ENCODE measurements at places on chromosomes 5 and 9.

GRCh38 chr5:6448622-6449464 is at the start of gene UBE2QL1:
TSS of gene UBE2QL1 (plus strand) at chr5:6448859. CDS start at chr5:6448894, 35 bp downstream.
- peak; percentile 69 for DNase-seq

DNA sequence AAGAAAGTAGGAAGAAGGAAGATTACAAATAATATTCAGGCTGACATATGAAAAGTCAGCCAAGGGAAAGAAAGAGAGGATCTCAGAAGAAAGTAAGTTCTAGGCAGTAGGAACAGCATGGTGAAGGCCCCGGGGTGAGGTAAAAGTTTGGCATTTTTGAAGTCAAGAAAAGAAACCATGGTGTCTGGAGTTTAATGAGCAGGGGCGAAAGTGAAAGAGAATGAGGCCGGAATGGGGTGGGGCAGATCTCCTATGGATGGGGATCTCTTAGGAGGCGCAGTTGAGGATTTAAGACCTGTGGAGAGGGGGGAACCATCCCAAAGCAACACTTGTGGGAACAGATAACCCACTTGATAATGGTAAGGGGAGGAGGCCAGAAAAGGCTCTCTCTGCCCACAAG is 42.3 kb upstream of the SMAD5 start:
- no peak for DNase-seq

GRCh38 chr9:93105620-93106019 is 9.6 kb downstream of the CARD19 start:
- no peak for DNase-seq

DNA sequence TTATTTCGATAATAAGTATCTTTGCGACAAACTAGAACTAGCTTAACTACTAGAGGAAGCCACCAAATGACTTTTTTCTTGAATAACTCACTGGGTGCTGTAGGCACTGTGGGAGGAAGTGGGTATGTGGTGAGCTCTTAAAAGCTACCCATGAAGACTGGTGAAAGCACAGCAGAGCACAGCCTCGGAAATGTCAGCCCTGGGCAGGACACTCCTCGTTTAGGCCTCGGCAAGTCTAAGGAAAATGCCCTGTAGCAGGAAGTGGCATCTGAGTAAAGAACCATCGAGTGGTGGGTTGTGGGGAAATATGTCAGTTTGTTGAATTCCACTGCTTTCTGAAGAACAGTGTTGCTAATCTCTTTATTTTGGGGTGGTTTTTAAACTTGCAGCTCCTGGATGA is 44.0 kb upstream of the NCS1 start:
- DNase-seq: no peak

DNA sequence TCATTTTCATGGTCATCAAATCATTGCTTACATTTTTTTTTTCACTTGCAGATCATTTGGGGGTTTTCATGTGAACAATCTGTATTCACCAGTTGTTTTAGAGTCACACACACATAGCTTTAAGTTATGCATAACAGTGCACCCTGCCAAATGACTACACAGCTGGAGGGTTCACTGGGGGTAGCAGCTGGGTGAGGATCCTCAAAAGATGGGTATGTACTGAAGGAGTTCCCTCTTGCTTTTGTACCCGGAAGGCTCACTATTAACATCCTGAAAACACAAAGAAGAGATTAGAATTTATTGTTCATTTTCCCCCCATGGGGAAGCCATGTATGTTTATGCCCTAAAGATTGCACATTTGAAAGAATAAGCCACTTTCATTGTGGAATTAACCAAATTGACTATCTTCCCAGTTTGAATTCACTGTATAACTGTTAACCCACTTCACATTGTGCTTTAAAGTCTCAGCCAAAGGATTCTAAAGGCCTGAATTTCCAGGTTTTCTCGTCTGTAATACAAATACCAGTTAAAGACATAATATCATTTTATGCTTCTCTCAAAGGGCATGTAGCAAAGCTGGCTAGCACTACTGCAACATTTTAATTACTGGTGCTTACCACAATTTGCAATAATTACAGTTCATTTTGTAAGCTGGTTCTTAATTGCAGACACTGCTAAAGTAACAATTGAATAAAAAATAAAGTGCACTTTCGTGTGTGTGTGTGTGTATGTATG is 466.4 kb upstream of the MEF2C start:
- DNase-seq: no peak

- DNase-seq: no peak
These were observed 23.5 kb upstream of the FOXD1 start for GRCh38 chr5:73472116-73472515.

GRCh38 chr5:102307232-102307631 is 11.1 kb upstream of the SLCO4C1 start:
- no peak for DNase-seq

- no peak for DNase-seq
These were observed 70.1 kb upstream of the FSTL4 start for GRCh38 chr5:133682451-133682850.

DNA sequence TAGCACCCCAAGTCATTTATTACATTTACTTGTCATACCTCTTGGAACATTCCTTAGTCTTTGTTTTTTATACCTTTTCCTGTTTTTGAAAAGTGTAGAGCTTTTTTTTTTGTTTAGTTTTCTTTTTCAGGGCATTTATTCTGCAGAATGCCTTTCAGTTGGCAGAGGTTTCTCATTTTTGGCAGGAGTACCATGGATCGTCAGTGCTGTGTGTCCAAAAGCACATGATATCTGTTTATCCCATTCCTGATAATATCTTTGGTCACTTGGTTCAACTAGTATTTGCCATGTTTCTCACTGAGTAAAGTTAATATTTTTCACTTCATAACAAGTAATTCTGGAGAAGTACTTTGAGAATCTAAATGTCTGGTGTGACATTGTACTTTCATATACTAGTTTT is 10.7 kb downstream of the OGN start:
- no peak for DNase-seq

- DNase-seq: no peak
These were observed 455.1 kb downstream of the EFNA5 start for GRCh38 chr5:107215611-107216010.

- no peak for DNase-seq
These were observed 1.1 kb downstream of the UGCG start for GRCh38 chr9:111897601-111898137.

DNA sequence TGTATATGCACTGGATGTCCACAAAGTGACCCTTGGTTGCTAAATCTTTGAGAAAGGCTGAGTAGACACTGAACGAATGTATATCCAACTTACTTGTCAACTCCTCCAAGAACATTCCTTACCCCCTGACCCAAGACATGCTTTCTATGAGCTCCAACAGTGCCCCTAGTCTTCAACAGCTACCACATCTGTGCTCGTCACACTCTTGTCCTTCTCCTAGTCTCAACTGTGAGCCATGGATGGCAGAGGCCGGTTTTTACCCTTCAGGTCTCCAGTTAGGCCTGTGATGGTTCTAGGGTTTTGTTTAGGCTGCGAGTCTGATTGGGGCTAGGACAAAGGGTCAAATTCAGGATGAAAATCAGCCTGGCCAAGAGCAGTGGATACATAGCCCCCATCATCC is 19.0 kb upstream of the GPX3 start:
- DNase-seq: no peak
